ENCODE measurements at places on chromosomes 5 and 9. TPM values are rescaled to one million over a fixed set of nuclear protein-coding genes. Genes with fewer than 3 reads are reported as not detected.
A peak's percentile ranks its signal among the peaks of the same experiment; 100 is the strongest.

KLHL3 gene
- 32.1 TPM for total RNA-seq

CNTNAP3B gene
- 7.4 TPM for total RNA-seq

KCTD16 gene
- 21.2 TPM for total RNA-seq

TMEM215 gene
- not detected for total RNA-seq

AGXT2 gene
- total RNA-seq: not detected

FOXD4L5 gene
- 0.29 TPM for total RNA-seq

PCDHGA9 gene
- total RNA-seq: 1.8 TPM

- H3K4me3 ChIP-seq: no peak overlapping the region
- H3K36me3 ChIP-seq: no peaks in the 10 kb centered on the region
- H3K27me3 ChIP-seq: no peaks in the 10 kb centered on the region
- DNase-seq: no peak
These were observed 112.2 kb downstream of the MARCHF11 start for GRCh38 chr5:16067415-16067814.

DNA sequence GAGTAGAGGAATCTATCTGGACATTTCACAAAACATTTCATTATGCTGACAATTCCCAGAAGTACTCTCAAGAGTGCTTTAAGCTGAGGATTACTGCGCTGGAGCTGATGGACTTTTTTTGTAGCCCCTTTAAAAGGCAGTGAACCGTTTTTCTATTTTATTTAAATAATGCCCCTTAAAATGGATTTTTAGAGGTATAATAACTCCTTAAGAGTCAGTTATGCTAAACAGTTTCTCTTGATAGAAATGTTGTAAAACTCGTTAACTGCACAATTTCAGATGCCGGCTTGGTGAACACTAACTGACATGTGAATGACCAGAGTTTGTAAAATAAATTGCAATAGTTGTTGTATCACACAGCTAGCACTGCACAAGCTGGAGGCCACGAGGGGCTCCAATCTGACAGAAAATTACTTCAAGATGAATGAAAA, 174.0 kb downstream of the NR2F1-AS1 start:
- H3K36me3 ChIP-seq: no peaks in the 10 kb centered on the region
- peaks cover 24% of the 10 kb centered on the region for H3K4me1 ChIP-seq
- no peak for DNase-seq
- H3K4me3 ChIP-seq: no peak overlapping the region
- H3K27me3 ChIP-seq: no peaks in the 10 kb centered on the region

- H3K4me1 ChIP-seq: peaks cover 7% of the 10 kb centered on the region
- no peak overlapping the region for H3K27ac ChIP-seq
- H3K36me3 ChIP-seq: no peaks in the 10 kb centered on the region
- H3K27me3 ChIP-seq: no peaks in the 10 kb centered on the region
- no peak overlapping the region for H3K4me3 ChIP-seq
These were observed 164.0 kb downstream of the CCDC192 start for GRCh38 chr5:127867022-127867783.

GRCh38 chr9:133029994-133030316, 842 bp upstream of the GTF3C5 start:
- H3K27ac ChIP-seq: peak overlapping the region; percentile 98
- H3K4me3 ChIP-seq: peak overlapping the region; percentile 98
- H3K4me1 ChIP-seq: peaks cover 18% of the 10 kb centered on the region
- H3K27me3 ChIP-seq: peaks cover 11% of the 10 kb centered on the region

DNA sequence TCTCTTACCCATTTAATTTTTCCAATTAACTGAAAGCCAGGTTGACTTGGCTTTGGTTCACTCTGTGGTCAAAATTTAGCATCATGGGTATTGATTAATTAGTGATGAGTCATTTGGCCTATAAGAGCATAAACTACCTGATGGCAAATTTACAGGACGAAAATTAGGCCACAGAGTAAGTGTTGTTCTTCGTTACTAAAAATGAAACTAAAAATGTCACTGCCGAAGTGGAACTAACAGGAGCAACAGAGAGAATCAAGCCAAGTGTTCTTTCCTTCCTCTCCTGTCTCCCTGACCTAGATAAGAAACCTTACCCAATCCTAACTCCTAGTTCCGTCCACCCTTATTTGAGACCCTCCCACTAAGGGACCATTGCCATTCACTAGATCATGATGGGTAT, 176.9 kb downstream of the RAB3C start:
- no peaks in the 10 kb centered on the region for H3K36me3 ChIP-seq
- DNase-seq: no peak
- no peak overlapping the region for H3K27ac ChIP-seq
- no peak overlapping the region for H3K4me3 ChIP-seq
- H3K27me3 ChIP-seq: no peaks in the 10 kb centered on the region
- peaks cover 2% of the 10 kb centered on the region for H3K4me1 ChIP-seq

DNA sequence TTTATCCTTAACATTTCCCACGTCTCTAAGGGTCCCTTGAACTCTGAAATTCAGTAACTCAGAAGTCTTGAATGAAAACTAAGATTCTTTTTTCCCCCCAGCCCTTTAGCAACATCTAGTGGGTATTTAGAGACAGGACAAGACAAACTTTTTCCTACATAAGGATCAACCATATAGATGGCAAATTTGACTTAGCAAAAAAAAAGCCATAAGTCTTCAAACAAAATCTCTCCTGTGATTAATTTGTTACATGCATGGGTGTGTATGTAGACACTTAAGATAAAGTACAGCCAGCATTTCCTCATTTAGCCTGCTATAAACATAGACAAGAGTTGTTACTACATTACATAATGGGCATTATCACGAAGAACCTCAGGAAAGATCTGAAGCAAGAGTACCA, 29.1 kb upstream of the ANKRD31 start:
- H3K4me3 ChIP-seq: no peak overlapping the region
- DNase-seq: no peak
- peak overlapping the region; percentile 23 for H3K27ac ChIP-seq
- peaks cover 12% of the 10 kb centered on the region for H3K4me1 ChIP-seq
- H3K27me3 ChIP-seq: no peaks in the 10 kb centered on the region

GRCh38 chr9:73689051-73689870, 537.6 kb downstream of the ANXA1 start:
- H3K36me3 ChIP-seq: no peaks in the 10 kb centered on the region
- H3K27me3 ChIP-seq: no peaks in the 10 kb centered on the region
- H3K27ac ChIP-seq: no peak overlapping the region
- no peak for DNase-seq
- H3K4me1 ChIP-seq: no peaks in the 10 kb centered on the region

DNA sequence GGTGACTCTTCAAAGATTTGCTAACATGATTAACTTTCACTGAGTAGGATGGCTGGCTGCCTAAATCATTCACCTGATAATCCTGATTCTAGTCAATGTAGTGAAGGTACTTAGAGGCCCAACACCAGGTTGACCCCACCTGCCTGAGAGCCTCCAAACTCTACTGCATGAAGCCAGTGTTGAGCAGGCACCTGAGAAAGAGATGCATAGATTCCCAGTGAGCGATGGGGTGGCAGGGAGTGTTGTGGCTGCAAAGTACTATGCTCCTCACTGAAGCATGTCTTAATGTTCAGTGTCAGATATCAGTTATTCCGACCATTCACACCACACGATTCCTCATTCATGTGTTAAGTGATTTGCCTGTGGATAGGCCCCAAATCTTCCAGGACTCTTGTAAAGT, 804.4 kb downstream of the TLE4 start:
- H3K4me1 ChIP-seq: peaks cover 2% of the 10 kb centered on the region
- no peak overlapping the region for H3K4me3 ChIP-seq
- no peaks in the 10 kb centered on the region for H3K27me3 ChIP-seq

- H3K4me1 ChIP-seq: peaks cover 3% of the 10 kb centered on the region
- peaks cover 24% of the 10 kb centered on the region for H3K36me3 ChIP-seq
- DNase-seq: peak; percentile 61
- H3K27me3 ChIP-seq: no peaks in the 10 kb centered on the region
- H3K27ac ChIP-seq: peak overlapping the region; percentile 98
These were observed 433.8 kb upstream of the CDH9 start for GRCh38 chr5:27472000-27472763.

GRCh38 chr9:110712955-110713354, 44.4 kb downstream of the MUSK start:
- no peaks in the 10 kb centered on the region for H3K36me3 ChIP-seq
- H3K27me3 ChIP-seq: peaks cover 4% of the 10 kb centered on the region
- no peak overlapping the region for H3K4me3 ChIP-seq
- no peak for DNase-seq
- H3K27ac ChIP-seq: no peak overlapping the region

DNA sequence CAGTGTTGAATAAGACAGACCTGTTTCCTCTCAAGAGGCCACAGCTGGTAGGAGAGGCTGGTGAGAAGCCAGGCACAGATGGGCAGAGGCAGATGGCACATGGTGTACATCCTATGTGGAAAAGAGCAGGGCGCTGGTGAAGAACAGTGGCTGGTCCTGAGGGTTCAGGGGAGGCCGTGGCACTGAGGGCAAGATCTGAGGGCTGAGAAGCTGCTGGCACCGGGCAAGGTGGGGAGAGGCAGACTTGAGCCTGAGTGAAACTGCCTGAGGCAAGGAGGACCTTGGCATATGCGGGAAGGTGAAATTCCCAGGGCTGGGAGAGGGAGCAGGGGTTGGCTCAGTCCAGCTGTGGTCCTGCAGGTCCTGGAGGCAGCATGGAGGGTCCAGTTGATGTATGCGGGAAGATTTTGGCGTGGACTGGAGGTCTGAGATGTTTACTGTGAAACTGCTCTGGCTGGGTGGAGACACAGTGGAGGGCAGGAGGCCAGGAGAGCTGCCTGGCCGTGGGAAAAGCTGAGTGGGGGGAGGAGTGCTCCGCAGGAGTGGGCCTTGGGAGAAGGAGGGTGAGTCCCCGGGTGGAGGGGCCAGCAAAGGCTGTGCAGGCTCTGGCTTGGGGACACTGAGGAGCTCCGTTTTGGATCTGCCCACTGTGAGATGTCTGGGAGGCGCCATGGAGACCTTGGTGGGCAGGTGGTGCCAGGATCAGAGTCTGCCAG, 2.6 kb downstream of the MAN1B1 start:
- H3K27me3 ChIP-seq: peaks cover 6% of the 10 kb centered on the region
- H3K4me3 ChIP-seq: no peak overlapping the region
- no peak for DNase-seq
- peaks cover 11% of the 10 kb centered on the region for H3K4me1 ChIP-seq
- no peak overlapping the region for H3K27ac ChIP-seq

- no peak overlapping the region for H3K4me3 ChIP-seq
- peak overlapping the region; percentile 31 for H3K27ac ChIP-seq
- no peaks in the 10 kb centered on the region for H3K27me3 ChIP-seq
- no peaks in the 10 kb centered on the region for H3K36me3 ChIP-seq
- H3K4me1 ChIP-seq: peaks cover 28% of the 10 kb centered on the region
These were observed 229.5 kb upstream of the NMUR2 start for GRCh38 chr5:152634586-152634985.

GRCh38 chr9:15352306-15352705, 45.3 kb upstream of the TTC39B start:
- peaks cover 1% of the 10 kb centered on the region for H3K36me3 ChIP-seq
- no peak overlapping the region for H3K4me3 ChIP-seq
- no peak for DNase-seq
- peaks cover 28% of the 10 kb centered on the region for H3K4me1 ChIP-seq

- no peak for DNase-seq
- no peaks in the 10 kb centered on the region for H3K27me3 ChIP-seq
- H3K4me1 ChIP-seq: peaks cover 3% of the 10 kb centered on the region
These were observed 12.5 kb downstream of the MAPKAP1 start for GRCh38 chr9:125694478-125694877.

GRCh38 chr5:58852566-58852965, 269.7 kb downstream of the RAB3C start:
- H3K27ac ChIP-seq: no peak overlapping the region
- H3K27me3 ChIP-seq: no peaks in the 10 kb centered on the region
- DNase-seq: no peak
- peaks cover 40% of the 10 kb centered on the region for H3K4me1 ChIP-seq
- H3K4me3 ChIP-seq: no peak overlapping the region
- H3K36me3 ChIP-seq: no peaks in the 10 kb centered on the region

GRCh38 chr5:172403189-172403796, 51.0 kb downstream of the SH3PXD2B start:
- peak overlapping the region; percentile 91 for H3K27ac ChIP-seq
- peaks cover 5% of the 10 kb centered on the region for H3K4me1 ChIP-seq
- DNase-seq: no peak
- H3K4me3 ChIP-seq: no peak overlapping the region
- H3K27me3 ChIP-seq: no peaks in the 10 kb centered on the region

DNA sequence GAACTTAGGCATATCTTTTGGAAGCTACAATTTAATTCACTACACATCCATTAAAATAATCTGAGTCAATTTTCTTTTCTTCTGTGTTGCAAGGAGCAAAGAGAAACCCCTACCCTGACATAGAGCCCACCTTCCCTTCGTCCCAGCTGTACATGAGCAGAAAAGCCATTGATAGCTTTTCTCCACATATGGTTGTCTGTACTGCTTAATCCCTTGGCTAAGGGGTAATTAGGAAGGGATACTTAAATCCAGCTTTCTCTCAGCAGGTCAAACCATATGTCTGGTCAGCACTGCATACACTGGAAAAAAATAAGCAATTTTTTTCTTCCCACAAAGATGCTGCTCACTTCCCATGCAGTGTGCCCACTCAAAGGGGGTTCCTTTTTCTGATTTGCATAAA, 94.7 kb upstream of the RAD23B start:
- no peaks in the 10 kb centered on the region for H3K27me3 ChIP-seq
- no peak for DNase-seq
- H3K27ac ChIP-seq: no peak overlapping the region
- no peak overlapping the region for H3K4me3 ChIP-seq

DNA sequence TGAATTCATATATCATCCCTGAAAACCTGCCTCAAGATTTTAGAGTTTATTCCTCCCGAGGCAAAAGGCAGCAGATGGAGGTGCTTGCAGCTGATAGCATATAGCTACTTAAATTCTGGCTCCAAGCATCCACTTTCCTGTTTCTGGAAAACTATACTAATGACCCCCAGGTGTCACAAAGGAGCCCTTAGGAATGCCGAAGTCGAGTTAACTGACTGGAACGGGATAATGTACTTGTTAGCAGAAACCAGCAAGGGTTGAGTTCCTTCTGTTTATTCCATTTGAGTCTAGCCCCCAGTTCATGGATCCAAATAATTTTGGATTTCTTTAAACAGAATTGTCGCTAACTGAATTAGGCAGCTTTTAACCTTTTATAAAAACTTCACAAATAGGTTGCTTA, 44.5 kb downstream of the PTTG1 start:
- no peak overlapping the region for H3K4me3 ChIP-seq
- DNase-seq: no peak
- peaks cover 28% of the 10 kb centered on the region for H3K4me1 ChIP-seq
- H3K27ac ChIP-seq: no peak overlapping the region

- no peaks in the 10 kb centered on the region for H3K36me3 ChIP-seq
- no peaks in the 10 kb centered on the region for H3K4me1 ChIP-seq
- H3K27ac ChIP-seq: no peak overlapping the region
- no peaks in the 10 kb centered on the region for H3K27me3 ChIP-seq
These were observed 178.5 kb upstream of the SLC24A2 start for GRCh38 chr9:19967216-19967887.

GRCh38 chr9:131628459-131629225, 83.3 kb downstream of the PRRT1B start:
- DNase-seq: no peak
- H3K4me3 ChIP-seq: no peak overlapping the region
- H3K27me3 ChIP-seq: no peaks in the 10 kb centered on the region
- no peak overlapping the region for H3K27ac ChIP-seq
- peaks cover 15% of the 10 kb centered on the region for H3K36me3 ChIP-seq
- peaks cover 10% of the 10 kb centered on the region for H3K4me1 ChIP-seq

GRCh38 chr5:124730381-124730780, 16.1 kb downstream of the ZNF608 start:
- peaks cover 72% of the 10 kb centered on the region for H3K4me1 ChIP-seq
- H3K27ac ChIP-seq: peak overlapping the region; percentile 37
- no peak for DNase-seq
- H3K27me3 ChIP-seq: no peaks in the 10 kb centered on the region
- H3K4me3 ChIP-seq: no peak overlapping the region

- H3K36me3 ChIP-seq: peaks cover 25% of the 10 kb centered on the region
- peaks cover 57% of the 10 kb centered on the region for H3K4me1 ChIP-seq
- no peaks in the 10 kb centered on the region for H3K27me3 ChIP-seq
- no peak for DNase-seq
These were observed 9.8 kb downstream of the PIK3R1 start for GRCh38 chr5:68225188-68225910.
